CD4-positive, alpha-beta T cell treated with Interleukin-15 for 4 hours (primary cell): ENCODE measurements at places on chromosomes 2 and 18.

GRCh38 chr2:193883820-193884219 is 1689.1 kb upstream of the TMEFF2 start:
- no peak for DNase-seq

- DNase-seq = no peak
These were observed 40.5 kb upstream of the REL start for GRCh38 chr2:60840880-60841279.

GRCh38 chr2:62200291-62200841 is 4.5 kb downstream of the B3GNT2 start:
- DNase-seq = peak; percentile 47

- no peak for DNase-seq
These were observed 121.1 kb downstream of the HDAC4 start for GRCh38 chr2:239279508-239280295.

DNA sequence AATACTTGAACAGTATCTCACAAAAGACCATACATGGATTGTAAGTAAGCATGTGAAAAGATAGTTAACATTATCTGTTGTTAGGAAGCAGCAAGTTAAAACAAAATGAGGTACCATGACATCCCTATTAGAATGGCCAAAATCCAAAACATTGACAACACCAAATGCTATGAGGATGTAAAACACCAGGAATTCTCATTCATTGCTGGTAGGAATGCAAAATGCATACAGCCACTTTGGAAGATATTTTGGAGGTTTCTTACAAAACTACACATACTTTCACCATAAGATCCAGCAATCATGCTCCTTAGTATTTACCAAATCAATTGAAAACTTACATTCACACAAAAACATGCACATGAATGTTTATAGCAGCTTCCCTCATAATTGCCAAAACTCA is 30.9 kb upstream of the ICOS start:
- no peak for DNase-seq

DNA sequence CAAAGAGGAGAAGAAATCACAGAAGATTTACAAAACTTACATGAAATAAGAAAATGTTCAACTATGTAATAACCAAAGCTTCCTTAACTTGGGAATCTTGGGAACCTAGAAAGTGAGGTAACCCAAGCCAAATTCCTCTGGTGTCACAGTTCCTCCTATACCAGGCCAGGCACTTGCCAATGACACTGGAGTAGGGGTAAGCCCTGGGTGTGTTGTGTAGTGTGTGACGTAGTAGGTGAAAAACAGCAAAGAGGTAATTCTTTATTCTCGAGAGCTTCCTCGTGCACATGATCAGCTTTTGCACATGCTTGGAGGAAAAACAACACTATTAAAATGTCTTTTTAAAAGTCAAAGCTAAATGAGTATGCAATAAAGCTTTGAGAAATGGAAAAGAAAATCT is 118.0 kb downstream of the METTL8 start:
- DNase-seq = no peak

DNA sequence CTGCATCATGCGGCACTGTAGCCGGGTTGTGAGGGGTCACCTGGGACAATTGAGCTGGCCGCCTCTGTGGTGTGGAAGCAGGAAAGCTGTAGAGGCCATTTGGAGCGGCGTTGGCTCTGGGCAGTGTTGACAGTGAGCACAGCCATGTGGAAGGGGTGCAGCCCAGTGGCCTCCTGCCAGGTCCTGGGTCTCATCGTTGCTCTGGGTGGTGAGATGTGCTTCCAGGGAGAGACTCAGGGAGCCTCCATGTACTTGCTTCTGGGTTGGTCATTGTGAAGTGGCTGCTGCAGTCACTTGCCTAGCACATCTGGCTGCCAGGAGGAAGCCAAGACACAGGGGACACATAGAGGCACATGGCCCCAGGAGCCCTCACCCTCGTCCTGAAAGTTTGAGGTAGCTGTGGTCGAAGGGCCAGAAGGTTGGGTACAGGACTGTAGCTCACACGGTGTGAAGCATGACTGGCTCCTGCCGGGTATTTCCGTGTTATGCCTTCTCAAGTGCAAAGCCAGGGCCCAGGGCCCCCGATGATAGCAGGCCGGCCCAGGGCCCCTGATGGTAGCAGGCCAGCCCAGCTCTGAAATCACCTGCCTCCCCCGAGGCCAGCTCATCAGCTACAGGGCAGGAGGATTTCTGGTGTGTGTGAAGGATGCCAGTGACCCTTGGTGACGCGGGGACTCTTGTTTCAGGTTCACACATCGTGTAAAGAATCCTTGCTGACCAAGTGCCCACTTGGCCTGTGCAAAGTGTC is 82.6 kb downstream of the DGKD start:
- DNase-seq = no peak

GRCh38 chr18:45765796-45766195 is 41.8 kb downstream of the SLC14A1 start:
- no peak for DNase-seq

- DNase-seq = peak; percentile 13
These were observed 187.3 kb downstream of the FAM210A start for GRCh38 chr18:13539050-13539449.
